ENCODE measurements at places on chromosomes 1 and 21.
A peak's percentile ranks its signal among the peaks of the same experiment; 100 is the strongest.

DNA sequence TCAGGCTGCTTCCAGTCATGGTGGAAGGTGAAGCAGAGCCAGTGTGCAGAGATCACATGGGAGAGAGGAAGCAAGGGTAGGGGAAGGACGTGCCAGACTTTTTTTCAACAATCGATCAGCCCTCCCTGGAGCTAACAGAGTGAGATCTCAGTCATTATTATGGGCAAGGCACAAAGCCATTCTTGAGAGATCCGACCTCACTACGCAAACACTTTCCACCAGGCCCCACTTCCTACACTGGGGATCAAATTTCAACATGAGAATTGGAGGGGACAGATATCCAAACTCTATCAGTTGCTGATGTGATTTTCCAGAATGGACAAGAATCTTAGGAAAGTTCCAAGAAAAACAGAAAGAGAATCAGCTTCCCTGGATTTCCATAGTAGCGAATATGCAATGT lies 60.5 kb downstream of the BACE2 start:
- DNase-seq, result no peak

GRCh38 chr21:46100020-46100419 lies 2.1 kb downstream of the COL6A2 start:
- no peak for DNase-seq

GRCh38 chr1:35845766-35846165 lies 37.2 kb upstream of the AGO1 start:
- no peak for DNase-seq

- no peak for DNase-seq
These were observed 4.2 kb upstream of the AQP10 start for GRCh38 chr1:154316704-154317103.

DNA sequence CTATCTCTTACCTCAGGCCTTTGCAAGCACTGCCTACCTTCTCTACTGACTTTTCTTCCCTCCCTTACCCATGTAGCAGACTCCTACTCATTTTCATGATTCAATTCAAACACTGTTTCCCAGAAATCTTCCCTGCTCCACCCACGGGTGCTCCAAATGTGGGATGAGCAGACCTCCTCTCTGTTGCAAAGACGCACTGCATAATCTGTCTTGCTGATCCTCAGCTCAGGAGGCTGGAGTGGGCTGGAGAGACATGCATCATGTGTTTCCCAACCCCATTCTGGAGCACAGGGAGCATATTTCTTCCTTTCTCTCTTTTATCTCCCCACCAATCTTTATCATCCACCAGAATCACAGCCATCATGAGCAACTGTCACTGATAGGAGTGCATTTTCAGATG lies 459.9 kb upstream of the NFIA start:
- no peak for DNase-seq

DNA sequence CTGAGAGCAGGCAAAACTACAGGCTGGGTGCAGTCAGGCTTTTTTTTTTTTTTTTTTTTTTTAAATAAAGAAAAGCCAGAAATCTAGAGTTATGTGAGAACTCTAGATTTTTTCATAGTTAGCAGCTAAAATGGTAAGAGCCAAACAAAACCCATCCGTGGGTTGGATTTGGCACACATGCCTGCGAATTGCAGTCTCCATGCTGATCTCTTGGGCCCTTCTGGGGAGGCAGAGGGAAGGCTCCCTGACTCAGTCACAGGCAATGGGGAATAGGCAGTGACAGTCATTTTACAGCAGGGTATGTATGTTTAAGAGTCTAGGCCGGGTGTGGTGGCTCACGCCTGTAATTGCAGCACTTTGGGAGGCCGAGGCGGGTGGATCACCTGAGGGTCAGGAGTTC lies 2.6 kb downstream of the TXLNA start:
- DNase-seq, result no peak

DNA sequence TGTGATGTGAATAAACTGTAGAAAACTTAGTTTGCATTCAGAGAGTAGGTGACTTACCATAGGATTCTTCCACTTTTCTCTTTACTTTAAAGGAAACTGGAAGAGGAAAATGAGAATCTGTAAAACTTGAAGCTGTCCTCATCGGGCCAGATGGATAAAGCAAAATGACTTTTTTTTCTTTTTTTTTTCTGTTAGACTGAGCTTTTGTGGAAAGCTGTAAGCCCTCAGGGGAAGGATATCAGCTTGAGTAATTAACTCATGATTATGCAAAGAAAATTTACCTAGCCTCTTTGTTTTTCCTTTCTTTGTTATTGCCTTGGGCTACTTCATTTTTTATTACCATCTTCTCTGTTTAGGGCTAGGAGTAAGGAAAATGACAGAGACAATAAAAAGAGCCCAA lies 53.4 kb downstream of the DPH5 start:
- no peak for DNase-seq

- no peak for DNase-seq
These were observed 253.1 kb downstream of the SIPA1L2 start for GRCh38 chr1:232376632-232377493.

GRCh38 chr1:78617615-78618026 lies 2.6 kb upstream of the IFI44L start:
- DNase-seq, result peak; percentile 19

DNA sequence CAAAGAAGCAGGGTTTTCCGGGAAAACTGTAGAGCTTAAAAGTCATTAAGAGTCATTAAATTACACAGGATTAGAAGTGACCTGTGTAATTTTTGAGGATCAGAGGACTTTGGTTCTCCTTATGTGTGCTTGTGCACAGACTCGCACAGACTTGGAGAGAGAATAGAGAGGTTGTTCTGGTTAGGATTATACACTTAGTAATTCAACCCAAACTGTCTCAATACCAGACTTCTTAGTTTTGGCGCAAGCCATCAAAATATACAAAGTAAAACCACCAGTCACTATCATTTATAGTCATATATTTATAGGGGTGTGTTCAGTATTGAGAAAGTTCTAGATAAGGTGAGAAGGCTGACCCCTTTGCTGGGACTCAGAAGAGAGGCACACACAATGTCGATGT lies 112.3 kb downstream of the HLX start:
- no peak for DNase-seq

DNA sequence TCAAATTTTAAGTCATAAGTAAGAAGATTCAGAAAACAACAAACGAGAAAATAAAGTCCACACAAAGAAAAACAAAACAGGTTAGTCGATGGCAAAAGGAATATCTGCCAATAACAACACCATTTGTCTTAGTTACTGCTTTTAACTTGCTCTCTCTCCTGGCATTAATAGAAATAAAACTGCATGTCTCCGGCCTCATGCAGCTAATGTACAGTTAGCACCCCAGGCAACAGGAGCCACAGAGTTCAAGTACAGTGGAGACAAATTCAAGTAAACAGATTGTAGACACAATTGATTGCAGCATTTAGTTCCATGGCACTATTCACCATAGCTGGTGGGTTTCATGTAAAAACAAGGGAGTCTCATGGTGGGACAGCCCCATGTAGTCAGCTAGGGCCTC lies 33.5 kb downstream of the SUSD4 start:
- DNase-seq, result no peak

GRCh38 chr1:6385488-6386191 lies 7.9 kb downstream of the ACOT7 start:
- DNase-seq, result no peak

GRCh38 chr1:35316264-35316663 lies 47.8 kb downstream of the ZMYM4 start:
- no peak for DNase-seq

GRCh38 chr1:201149400-201149799 lies 4.9 kb downstream of the TMEM9 start:
- DNase-seq, result no peak

- DNase-seq, result no peak
These were observed 207.0 kb upstream of the VAMP3 start for GRCh38 chr1:7564137-7564536.

GRCh38 chr21:39669485-39669884 lies 56.7 kb downstream of the B3GALT5 start:
- DNase-seq, result no peak

GRCh38 chr1:47210666-47211065 lies 20.8 kb upstream of the PDZK1IP1 start:
- DNase-seq, result no peak

- no peak for DNase-seq
These were observed 112.5 kb downstream of the PGBD5 start for GRCh38 chr1:230313453-230314141.

- DNase-seq, result no peak
These were observed 419.9 kb downstream of the ZP4 start for GRCh38 chr1:237470712-237471338.

DNA sequence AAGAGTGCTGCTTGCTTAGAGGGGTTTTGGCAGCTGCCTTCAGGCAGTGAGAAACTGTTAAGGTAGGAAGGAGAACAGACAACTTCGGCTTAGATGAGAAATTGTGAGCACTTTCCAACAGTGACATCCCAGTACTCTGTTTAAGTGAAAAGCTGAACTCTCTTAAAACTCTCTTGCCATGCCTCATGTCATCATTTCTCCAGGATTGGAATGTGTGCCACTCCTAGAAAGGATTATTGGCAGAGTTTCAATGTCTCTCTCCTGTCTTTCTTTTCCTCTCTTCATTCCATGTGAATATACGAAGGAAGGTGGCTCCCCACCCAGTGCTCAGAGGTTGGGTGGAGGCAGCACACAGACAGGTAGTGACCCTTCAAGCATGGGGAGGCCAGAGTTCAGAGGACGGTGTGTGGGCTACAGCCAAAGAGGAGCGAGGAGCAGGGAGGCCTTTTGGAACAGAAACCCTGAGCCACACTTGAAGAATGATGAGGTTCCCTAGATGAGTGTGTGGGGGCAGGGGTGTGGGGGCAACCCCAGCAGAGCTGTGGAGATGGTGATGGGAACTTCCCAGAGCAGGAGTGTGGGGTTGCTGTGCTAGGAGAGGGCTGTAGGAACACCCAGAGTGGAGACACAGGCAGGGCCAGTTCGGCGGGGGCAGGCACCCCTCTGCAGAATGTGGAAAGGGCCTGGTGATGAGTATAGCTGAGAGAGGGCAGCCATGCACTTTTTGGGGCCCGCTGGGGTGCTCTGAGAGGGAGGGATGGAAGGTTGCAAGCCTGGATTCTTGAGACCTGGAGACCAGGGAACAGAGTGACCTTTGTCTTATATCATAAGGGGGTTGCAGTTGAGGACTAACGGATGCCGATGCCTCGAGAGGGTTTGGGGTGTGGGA lies 58.8 kb downstream of the GALNT2 start:
- DNase-seq, result no peak

- DNase-seq, result no peak
These were observed 385.9 kb upstream of the LYPLAL1 start for GRCh38 chr1:218787826-218788225.

GRCh38 chr1:84434801-84435549 lies 36.7 kb downstream of the DNASE2B start:
- DNase-seq, result no peak

- no peak for DNase-seq
These were observed 234.4 kb downstream of the KCNT2 start for GRCh38 chr1:196373798-196374197.

DNA sequence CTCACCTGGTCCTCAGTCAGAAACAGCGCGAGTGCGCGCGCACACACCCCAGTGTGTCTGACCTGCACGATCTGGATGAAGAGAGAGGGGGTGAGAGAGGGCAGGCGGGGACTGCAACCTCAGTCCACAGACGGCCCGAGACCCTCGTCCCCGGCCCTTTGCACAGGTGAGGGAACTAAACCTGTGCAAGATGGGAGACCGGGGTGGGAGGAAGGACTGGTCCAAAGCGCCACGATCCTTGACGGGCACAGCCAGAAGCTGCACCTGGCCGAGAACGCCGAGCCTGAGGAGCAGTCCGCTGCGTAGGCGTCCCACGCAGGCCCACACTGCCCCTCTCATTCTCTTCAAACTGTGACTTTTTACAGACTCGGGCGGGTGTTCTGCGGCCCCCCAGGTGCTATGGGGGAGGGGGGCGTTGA lies 519 bp upstream of the IQCC start:
- DNase-seq, result no peak

- no peak for DNase-seq
These were observed 186.8 kb upstream of the MAP1LC3C start for GRCh38 chr1:242185731-242186130.

GRCh38 chr1:117026361-117026760 lies 24.8 kb downstream of the CD101 start:
- DNase-seq, result no peak

- DNase-seq, result no peak
These were observed 40.2 kb downstream of the APP start for GRCh38 chr21:26130249-26130881.

DNA sequence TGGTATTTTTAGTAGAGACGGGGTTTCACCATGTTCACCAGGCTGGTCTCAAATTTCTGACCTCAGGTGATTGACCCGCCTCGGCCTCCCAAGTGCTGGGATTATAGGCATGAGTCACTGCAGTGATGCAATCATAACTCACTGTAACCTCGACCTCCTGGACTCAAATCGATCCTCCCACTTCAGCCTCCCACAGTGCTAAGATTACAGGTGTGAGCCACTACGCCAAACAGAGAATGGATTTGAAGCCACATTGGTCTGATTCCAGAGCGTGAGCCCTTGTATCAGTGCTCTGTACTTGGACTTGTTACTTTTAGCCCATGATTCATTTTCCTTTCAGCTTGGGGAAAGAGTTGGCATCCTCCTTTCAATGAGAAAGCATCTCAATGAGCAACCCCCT lies 14.9 kb upstream of the ZNF683 start:
- DNase-seq, result no peak

DNA sequence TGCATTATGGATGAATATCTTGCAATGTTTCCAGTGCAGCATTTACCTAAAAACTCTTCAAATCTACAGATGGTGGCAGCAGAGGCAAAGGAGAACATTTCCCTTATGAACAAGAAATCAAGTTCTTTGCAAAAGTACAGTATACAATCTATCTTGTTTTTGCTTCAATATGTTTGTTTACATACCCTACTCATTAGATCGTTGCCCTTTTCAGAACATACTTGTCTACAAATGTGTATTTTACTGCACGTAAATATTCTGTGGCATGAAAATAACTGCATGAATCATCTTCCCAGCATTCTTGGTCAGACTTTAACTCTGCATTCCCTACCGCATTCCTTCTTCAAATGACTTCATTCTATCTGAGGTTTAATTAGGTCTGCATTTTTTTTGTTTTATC lies 212.7 kb downstream of the ZP4 start:
- no peak for DNase-seq

DNA sequence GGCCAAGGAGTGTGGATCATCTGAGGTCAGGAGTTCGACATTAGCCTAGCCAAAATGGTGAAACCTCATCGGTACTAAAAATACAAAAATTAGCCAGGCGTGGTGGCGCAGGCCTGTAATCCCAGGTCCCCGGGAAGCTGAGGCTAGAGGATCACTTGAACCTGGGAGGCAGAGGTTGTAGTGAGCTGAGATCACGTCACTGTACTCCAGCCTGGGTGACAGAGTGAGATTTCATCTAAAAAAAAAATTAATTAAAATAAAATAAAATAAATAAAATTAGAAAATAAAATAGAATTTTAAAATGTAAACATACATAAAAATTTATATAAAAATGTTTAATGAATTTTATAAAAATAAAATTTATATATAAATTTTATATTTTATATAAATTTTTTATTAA lies 5.8 kb upstream of the VPS26C start:
- DNase-seq, result no peak
